ENCODE measurements at places on chromosomes 7 and 10. TPM values are rescaled to one million over a fixed set of nuclear protein-coding genes. Genes with fewer than 3 reads are reported as not detected.

- DNase-seq = no peak
These were observed 11.0 kb upstream of the PDCD4 start for GRCh38 chr10:110860576-110861241.

CHST15 gene
- 105 TPM for total RNA-seq

DNA sequence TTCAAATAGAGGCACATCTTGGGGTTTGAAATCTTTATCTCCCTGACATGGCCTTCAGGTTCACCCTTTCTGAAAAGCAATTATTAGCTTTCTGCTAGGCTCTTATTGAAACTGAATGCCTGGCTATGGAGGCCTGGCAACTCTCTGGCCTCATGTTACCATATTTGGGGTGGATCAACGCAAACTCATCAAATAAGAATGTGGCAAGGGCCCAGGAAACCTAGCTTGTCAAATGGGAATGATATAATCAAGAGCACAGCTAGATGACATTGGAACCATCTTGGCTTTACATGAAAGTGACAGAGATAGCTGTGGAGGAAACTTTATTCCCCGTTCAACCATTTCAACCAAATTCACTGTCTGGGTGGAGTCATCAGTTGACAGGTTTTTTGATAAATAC is 202.8 kb upstream of the SMIM30 start:
- DNase-seq = no peak

GRCh38 chr7:149220534-149220933 is 18.9 kb upstream of the ZNF212 start:
- DNase-seq = peak; percentile 79

DNA sequence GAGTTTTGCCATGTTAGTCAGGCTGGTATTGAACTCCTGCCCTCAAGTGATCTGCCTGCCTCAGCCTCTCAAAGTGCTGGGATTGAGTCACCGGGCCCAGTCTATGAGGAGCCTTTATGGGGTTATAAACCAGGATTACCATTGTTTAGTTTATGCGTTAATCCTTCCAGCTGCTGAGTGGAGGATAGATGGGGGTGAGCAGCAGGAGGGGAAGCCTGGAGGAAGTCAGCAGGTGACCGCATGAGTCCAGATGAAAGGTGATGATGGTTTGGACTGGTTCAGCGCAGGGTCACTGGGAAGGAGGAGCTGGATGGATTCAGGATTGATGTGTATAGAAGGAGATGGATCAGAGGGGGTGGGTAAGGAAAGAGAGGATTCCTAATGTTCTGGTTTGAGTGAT is 197.1 kb downstream of the ADAM12 start:
- DNase-seq = no peak

SORCS1 gene
- total RNA-seq = not detected

Measured in lung microvascular endothelial cell (primary cell).